Activated naive CD8-positive, alpha-beta T cell treated with anti-CD3 and anti-CD28 coated beads for 36 hours (primary cell): ENCODE measurements at places on chromosomes 2 and 18.

DNA sequence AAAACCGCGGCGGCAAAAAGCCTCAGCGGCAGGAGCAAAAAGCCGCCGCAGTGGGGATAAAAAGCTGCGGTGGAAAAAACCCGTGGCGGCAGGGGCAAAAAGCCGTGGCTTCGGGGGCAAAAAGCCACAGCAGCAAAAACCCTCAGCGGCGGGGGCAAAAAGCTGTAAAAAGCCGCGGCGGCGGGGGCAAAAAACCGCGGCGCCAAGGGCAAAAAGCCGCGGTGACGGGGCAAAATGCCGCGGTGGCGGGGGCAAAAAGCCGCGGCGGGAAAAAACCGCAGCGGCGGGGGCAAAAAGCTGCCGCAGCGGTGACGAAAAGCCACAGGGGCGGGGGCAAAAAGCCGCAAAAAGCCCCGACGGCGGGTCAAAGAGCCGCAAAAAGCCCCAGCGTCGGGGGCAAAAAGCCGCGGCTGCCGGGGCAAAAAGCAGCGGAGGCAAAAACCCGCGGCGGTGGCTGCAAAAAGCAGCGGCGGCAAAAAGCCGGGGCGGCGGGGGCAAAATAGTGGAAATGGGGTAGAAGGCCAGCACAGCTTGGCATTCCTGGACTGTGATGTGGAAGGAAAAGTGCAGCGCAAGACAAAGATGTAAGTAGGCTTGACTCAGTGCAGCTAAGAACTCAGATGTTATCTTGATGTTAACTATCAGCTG is 151.8 kb downstream of the ANKRD30BL start:
- no peak for DNase-seq

- no peak for DNase-seq
Observed at GRCh38 chr2:116879650-116880160, 934.8 kb upstream of the DDX18 start.

DNA sequence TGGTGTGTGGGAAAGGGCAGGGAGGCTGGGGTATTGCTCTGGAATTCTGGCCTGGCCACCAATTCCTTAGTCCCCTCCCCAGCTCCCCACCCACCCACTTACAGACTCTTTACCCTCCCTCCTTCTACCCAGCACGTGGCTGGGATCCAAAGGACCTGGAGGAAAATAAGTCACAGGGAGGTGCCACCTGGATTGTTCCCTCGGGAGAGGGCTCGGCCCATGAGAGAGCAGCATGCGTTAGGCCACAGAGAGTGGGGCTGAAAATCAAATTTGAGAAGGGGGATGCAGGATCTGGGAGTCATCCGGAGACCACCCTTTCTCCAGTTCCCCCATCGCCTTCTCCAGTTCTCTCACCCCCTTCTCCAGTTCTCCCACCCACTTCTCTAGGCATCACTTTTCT is 3.0 kb downstream of the ASPRV1 start:
- DNase-seq: no peak

GRCh38 chr2:5937851-5938565 is 245.8 kb downstream of the SOX11 start:
- no peak for DNase-seq

DNA sequence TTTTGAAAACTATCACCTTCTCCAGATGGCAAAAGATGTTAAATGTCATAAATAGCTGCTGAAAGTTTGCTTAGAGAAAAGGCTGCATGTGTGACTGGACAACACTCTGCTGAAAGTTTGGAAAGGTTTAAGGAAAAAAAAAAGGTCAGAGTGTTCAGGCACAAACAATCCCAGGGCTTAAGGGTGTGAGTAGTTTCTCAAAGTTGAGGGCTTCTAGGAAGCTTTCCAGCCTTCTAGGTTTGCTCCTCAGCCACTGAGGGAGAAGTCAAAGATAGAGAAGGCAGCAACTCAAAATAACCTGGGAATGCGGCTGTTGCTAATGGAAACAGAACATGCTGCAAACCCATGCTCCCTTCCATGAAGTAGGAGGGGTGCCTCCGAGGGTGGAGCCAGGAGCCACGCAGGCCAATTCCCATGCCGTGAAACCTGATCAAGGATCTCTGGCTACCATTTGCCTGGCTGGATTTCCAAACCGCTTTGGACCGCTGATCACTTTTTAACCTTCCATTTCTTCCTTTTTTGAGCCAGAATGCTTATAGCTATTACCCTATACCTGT is 88.0 kb downstream of the TEX51 start:
- no peak for DNase-seq

DNA sequence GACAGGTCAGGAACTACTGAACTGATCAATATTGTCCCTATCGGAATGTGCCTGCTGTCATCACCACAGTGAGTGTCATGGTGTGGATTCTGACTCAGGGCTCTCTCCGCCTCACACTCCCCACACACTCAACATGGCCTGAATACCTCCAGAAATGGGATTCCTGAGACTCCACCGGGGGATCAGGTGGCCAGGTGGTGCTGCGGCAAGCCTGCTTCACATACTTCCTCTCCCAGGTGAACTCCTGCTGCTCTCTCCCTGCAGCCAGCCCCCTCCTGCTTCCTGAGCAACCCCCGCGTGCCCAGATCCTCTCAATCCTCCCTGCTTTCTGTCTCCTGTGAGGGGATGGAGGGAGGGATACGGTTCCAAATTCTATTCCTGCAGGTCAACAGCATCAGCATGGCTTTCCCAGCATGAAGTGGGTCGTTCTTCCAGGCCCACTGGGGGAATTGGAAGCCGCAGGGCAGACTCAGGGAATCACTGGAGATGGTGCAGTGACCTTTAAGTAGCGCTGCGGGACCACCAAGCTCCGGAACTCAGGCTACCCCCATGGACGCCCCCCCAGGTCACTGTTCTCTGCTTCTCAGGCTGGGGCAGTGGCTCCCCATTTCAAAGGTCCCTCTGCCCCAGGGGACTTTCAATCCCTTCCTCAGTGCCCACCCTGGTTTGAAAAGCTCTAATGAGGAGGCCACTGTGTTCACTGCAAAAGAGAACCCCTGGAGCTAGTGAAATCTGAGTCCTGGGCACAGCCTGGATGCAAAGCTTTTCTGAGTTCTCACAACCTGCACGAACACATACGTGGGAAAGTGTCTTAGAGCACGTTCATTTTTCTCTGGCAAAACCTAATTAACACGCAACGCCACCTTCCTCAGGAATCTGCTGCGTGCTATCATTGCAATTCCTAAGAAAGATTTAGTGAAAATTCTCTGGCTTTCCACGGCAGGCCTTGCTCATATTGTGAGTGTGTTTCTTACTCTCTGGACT is 168.4 kb downstream of the ZFP36L2 start:
- DNase-seq: no peak

- DNase-seq: no peak
Observed at GRCh38 chr18:51884039-51884438, 456.0 kb upstream of the DCC start.

- no peak for DNase-seq
Observed at GRCh38 chr2:63881205-63881604, 39.5 kb downstream of the UGP2 start.

GRCh38 chr2:232529806-232530547 is 4.0 kb downstream of the CHRND start:
- no peak for DNase-seq

- DNase-seq: no peak
Observed at GRCh38 chr2:216281876-216282275, 90.4 kb downstream of the MARCHF4 start.

DNA sequence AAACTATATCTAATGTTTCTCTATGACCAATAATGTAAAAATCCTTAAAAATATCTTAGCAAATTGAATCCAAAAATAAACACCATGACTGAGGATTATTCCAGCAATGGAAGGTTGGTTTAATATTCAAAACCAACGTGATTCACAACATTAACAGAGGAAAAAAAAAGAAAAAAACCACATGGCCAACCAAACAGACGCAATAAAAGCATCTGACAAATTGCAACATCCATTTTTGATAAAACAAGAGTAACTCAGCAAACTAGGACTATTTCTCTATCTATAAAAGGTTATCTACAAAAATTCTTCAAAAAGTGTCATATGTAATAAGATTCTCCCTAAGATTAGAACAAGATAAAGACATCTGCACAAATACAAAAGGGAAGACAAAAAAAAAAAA is 28.9 kb downstream of the PPP3R1 start:
- DNase-seq: no peak

DNA sequence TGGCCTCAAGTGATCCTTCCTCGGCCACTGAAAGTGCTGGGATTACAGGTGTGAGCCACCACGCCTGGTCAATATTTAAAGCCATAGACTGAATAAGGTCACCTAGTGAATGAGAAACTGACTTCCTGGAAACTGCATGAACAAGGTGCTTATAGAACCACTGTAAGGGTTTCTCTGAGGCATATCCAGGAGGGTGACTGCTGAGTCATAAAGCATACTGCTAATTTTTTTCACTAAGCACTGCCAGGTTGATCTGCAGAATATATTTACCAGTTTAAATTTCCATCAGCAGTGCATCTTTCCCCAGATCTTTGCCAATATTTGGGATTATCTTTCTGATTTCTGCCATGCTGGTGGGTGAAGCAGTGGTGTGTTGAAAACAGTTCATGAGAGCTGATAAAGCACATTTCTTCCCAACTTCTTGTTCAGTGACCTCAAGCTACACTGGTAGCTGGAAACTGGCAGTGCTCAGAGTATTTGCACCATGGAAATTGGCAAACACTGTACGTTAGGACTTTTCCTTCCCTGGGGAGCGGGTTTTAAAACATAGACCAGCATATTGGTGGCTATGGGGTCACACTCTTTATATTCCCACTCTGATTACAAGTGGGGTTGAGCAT is 4.2 kb upstream of the CLIP4 start:
- no peak for DNase-seq

- no peak for DNase-seq
Observed at GRCh38 chr2:72104821-72105588, 42.7 kb downstream of the CYP26B1 start.

DNA sequence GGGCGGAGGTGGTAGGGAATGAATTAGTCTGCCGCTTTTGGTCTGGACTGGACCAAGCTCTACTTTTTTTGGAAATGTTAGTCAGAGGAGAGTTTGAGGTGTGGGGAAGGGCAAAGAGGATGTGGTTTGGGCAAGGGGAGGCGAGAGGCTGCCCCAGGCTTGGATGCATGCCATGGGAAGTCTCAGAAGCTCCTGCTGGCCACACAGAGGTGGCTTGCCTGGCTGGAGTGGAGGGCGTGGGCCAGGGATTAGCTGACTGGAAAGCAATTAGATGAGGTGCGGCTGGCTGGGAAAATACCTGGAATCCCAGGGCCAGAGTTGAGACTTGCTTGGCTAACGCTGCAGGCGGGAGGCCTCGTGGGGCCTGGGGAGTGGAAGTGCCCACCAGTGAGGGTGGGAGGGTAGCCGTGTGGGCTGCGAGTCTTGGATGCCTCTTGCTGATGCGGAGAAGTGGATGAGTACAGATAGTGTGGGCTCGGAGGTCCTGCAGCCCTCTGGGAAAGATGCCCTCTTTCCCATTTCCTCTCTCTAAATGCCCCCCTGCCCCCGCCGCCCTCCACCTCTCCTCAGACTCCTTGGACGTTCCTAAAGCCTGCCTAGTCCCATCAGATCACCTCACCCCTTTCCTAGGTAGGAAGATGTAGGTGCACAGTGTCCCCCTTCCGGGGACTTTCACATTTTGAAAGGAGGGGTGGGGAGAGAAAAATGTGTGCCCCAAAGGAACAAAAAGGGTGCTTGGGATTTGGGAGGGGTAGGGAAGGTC is 117.6 kb downstream of the SMAD7 start:
- no peak for DNase-seq

GRCh38 chr2:33268246-33268831 is 208.1 kb upstream of the RASGRP3 start:
- no peak for DNase-seq

DNA sequence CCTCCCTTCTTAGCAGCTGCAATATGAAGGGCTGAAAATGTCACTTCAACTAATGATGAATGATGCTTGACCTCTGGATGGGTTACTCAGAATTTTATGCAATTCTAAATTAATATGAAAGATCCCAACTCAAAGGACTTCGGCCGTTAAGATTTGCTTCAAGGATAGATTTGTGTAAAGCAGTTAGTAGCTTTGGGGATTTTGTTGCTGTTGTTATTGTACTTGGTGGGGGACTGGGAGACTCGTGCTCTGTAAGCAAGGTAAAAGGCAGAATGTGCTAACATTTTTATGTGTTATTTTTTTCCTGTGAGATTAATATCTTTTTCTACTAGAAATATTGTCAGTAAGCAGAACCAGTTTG is 478.8 kb downstream of the ARHGAP15 start:
- no peak for DNase-seq

GRCh38 chr2:9735335-9735734 is 104.5 kb upstream of the YWHAQ start:
- DNase-seq: no peak

GRCh38 chr2:20282916-20283592 is 58.1 kb upstream of the SDC1 start:
- DNase-seq: no peak

- DNase-seq: no peak
Observed at GRCh38 chr2:84963692-84964405, 7.1 kb upstream of the KCMF1 start.

DNA sequence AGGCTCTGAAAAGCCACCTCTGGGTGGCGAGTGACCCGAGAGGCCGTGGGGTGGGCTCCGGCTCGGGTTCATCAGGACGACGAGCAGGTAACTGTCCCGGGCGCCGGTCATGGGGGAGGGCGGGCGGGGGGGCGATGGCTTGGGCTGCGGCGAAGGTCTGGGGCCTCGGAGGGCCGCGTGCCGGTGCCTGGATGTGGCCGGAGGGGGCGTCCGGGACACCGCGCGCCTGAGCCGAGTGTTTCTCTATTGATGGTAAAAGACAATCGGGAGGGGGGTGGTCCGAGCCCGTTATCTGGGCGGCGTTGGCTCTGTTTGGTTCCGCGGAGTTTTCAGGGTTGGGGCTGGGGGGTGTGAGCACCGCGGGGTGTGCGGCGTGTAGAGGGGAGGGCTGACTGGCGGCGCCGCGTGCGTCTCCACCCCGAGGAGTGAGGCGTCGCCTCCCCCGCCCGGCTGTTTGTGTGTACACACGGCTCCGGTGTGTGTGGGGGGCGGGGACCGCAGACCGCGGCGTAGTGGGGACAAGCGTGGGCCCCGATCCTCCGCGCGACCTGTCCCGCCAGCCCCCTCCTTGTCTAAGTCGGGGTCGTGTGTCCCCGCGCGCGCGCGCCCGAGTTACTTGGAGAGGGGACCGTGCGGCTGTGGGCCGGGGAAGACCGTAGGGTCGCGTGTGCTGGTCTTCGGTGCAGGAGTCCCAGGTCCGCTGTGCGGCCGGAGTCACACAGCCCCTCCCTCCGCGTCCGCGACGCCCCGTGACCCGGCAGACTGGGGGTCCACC is 1.6 kb downstream of the CTIF start:
- peak; percentile 48 for DNase-seq

DNA sequence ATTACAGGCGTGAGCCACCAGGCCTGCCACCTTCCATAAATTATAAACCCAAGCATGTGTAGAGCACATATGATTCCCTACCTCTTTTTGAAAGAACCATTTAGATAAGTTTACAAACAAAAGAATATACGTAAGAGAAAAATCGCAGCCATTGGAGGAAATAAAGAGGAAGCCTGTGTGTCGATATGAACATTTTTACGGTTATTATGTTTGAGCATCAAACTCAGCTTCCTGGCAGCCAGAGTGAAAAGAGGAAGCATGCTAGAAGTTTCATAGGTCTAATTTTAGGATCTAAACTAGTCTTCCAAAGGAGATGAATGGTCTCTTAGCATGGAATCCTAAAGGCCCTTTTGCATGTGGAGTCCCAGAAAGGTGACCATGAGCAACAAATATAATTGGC is 104.3 kb downstream of the PLB1 start:
- no peak for DNase-seq
